ENCODE measurements at places on chromosomes 11 and 22. TPM values are rescaled to one million over a fixed set of nuclear protein-coding genes. Genes with fewer than 3 reads are reported as not detected.

The SLC5A1 gene
- total RNA-seq, result not detected

GRCh38 chr11:46493791-46494190 lies 100.0 kb downstream of the AMBRA1 start:
- DNase-seq, result no peak

The MUC5AC gene
- not detected for total RNA-seq

DNA sequence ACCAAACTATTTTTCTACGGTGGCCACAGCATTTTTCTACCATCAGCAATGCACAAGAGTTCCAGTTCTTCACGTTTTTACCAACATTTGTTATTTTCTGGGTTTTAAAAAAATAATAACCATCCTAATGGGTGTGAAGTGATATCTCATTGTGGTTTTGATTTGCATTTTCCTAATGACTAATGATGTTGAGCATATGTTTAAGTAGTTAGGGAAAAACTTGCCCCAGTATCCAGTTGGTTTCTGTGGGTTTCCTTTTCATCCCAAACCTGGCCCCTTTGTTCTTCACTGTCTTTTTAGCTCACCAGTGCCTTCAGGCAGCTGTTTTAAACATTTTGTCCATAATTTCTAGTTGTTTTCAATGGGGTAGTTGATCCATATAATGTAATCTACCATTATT lies 14.7 kb upstream of the PTS start:
- no peak for DNase-seq

DNA sequence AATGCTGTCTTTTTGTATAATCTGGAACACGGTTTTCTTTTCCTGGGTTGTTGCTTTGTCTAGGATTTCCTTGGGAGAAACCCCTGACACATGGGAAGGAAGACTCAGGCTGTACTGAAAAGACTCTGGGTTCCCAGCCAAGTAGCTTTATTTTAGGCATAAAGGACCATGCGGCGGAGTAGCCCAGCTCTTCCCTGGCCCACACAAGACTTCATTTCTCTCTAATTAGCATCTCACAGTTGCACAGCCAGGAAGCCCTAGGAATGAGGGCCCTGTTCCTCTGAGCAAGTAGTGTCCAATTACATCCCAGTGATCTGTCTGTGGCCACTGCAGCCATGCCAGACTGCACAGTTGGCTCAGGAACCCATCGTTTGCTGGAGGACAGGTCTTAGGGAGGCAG lies 319.5 kb downstream of the TENM4 start:
- DNase-seq, result no peak

- no peak for DNase-seq
Measured at GRCh38 chr11:2942872-2943710, 13.9 kb upstream of the PHLDA2 start.

DNA sequence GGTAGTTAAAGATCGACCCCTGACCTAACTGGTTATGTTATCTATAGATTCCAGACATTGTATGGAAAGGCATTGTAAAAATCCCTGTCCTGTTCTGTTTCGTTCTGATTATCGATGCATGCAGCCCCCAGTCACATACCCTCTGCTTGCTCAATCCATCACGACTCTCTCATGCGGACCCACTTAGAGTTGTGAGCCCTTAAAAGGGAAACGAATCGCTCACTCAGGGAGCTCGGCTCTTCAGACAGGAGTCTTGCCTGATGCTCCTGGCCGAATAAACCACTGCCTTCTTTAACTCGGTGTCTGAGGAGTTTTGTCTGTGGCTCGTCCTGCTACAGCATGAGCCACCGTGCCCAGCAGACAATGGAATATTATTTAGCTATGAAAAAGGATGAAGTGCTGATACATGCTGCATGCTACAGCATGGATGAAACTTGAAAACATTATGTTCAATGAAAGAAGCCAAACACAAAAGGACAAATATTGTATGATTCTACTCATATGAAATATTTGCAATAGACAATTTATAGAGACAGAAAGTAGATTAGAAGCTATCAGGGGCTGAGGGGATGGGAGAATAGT lies 12.0 kb upstream of the LGALS2 start:
- no peak for DNase-seq

GRCh38 chr22:39343259-39344045 lies 6.3 kb upstream of the SYNGR1 start:
- DNase-seq, result no peak

DNA sequence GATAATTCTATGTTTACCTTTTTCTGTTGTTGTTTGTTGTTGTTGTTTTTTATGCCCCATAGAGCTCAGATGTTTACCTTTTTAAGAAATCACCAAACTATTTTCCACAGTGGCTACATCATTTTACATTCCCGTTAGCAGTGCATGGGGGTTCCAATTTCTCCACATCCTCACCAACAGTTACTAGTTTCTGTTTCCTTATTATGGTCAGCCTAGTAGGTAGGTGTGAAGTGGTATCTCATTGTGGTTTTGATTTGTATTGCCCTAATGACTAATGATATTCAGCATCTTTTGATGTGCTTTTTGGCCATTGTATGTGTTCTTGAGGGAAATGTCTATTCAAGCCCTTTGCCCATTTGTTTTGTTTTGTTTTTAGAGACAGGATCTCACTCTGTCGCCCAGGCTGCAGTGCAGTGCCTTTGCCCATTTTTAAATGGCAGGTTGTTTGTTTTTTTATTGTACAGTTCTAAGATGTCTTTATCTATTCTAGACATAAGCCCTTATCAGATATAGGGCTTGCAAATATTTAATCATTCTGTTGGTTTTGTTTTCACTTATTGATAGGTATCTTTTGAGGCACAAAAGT lies 27.5 kb downstream of the CHEK2 start:
- no peak for DNase-seq

Data from glomerular endothelial cell (primary cell).